MCF 10A (cell line): ENCODE measurements at places on chromosomes 5 and 9. TPM values are rescaled to one million over a fixed set of nuclear protein-coding genes. Genes with fewer than 3 reads are reported as not detected.

The ADAMTS13 gene
- 4.1 and 6.1 TPM in 2 replicates for total RNA-seq

- H3K4me1 ChIP-seq, result peaks cover 15% of the 10 kb centered on the region
- no peaks in the 10 kb centered on the region for H3K27me3 ChIP-seq
- peak overlapping the region; percentile 61 for H3K27ac ChIP-seq
- no peak for DNase-seq
- no peak overlapping the region for H3K4me3 ChIP-seq
- no peaks in the 10 kb centered on the region for H3K36me3 ChIP-seq
Measured at GRCh38 chr5:90983711-90984124, 399.4 kb downstream of the ARRDC3 start.

- no peak overlapping the region for H3K4me3 ChIP-seq
- H3K4me1 ChIP-seq, result peaks cover under 1% of the 10 kb centered on the region
- H3K36me3 ChIP-seq, result no peaks in the 10 kb centered on the region
- no peak for DNase-seq
- H3K27ac ChIP-seq, result no peak overlapping the region
Measured at GRCh38 chr9:14337615-14338014, 23.7 kb upstream of the NFIB start.

The BAAT gene
- 0.14 and 0.15 TPM in 2 replicates for total RNA-seq

GRCh38 chr9:125341566-125341965 lies 79.9 kb downstream of the GAPVD1 start:
- no peaks in the 10 kb centered on the region for H3K27me3 ChIP-seq
- H3K36me3 ChIP-seq, result peaks cover 71% of the 10 kb centered on the region
- H3K4me3 ChIP-seq, result no peak overlapping the region
- no peak overlapping the region for H3K27ac ChIP-seq

GRCh38 chr9:70093944-70094343 lies 50.3 kb downstream of the MAMDC2 start:
- H3K4me1 ChIP-seq, result peaks cover 5% of the 10 kb centered on the region
- no peak overlapping the region for H3K27ac ChIP-seq
- peak; percentile 17 for DNase-seq
- H3K27me3 ChIP-seq, result no peaks in the 10 kb centered on the region
- H3K4me3 ChIP-seq, result no peak overlapping the region

- peak overlapping the region; percentile 1 for H3K27ac ChIP-seq
- DNase-seq, result peak; percentile 65
- H3K4me3 ChIP-seq, result no peak overlapping the region
- no peaks in the 10 kb centered on the region for H3K36me3 ChIP-seq
Measured at GRCh38 chr5:73591698-73592501, 26.4 kb downstream of the UTP15 start.

The RNF208 gene
- 2.5 and 3.1 TPM in 2 replicates for total RNA-seq

The STPG3 gene
- not detected in 2 replicates for total RNA-seq

DNA sequence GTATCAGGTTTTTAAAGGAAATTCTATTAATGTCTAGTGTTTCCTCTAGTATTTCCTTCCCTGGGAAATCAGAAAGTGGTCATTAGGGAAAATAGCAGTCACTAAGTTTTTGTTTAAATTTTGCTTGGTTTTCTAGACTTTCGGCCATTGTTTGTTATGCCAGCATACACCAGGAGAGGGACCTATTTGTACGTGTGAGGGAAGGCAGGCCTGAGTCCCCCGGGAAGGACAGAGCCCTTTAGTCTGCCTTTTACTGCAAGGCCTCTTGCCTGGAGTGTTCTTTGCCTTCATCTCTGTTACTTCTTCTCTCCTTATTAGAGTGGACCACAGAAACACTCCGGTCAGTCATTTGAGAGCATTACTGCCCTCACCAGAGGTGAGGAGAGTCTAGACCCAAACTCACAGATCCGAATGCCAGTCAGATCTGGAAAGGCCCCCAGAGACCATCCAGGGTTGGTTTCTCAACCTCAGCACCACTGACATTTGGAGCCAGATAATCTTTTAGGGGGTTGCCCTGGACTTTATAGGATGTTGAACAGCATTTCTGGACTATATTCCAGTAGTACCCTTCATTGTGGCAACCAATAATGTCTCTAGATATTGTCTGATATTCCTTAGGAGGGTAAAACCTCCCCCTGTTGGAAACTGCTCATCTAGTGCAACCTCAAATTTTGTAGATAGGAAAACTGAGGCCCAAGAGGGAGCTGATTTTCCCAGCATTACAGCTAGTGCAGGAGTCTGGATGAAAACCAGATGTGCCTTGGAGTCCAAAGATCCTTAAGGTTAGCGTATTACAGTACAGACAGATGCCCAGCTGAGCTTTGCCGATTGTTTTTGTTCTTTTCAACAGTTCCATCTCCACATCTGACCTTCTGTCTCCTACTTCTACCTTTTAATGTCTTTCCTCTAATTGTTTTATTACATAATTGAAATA lies 93.0 kb upstream of the NIPAL4 start:
- peak; percentile 54 for DNase-seq
- H3K27me3 ChIP-seq, result no peaks in the 10 kb centered on the region
- H3K4me3 ChIP-seq, result no peak overlapping the region
- no peak overlapping the region for H3K27ac ChIP-seq
- H3K36me3 ChIP-seq, result no peaks in the 10 kb centered on the region
- H3K4me1 ChIP-seq, result no peaks in the 10 kb centered on the region

- no peak overlapping the region for H3K4me3 ChIP-seq
- H3K4me1 ChIP-seq, result no peaks in the 10 kb centered on the region
- no peaks in the 10 kb centered on the region for H3K36me3 ChIP-seq
- no peak for DNase-seq
- no peaks in the 10 kb centered on the region for H3K27me3 ChIP-seq
- no peak overlapping the region for H3K27ac ChIP-seq
Measured at GRCh38 chr5:130068101-130068500, 163.8 kb downstream of the CHSY3 start.

DNA sequence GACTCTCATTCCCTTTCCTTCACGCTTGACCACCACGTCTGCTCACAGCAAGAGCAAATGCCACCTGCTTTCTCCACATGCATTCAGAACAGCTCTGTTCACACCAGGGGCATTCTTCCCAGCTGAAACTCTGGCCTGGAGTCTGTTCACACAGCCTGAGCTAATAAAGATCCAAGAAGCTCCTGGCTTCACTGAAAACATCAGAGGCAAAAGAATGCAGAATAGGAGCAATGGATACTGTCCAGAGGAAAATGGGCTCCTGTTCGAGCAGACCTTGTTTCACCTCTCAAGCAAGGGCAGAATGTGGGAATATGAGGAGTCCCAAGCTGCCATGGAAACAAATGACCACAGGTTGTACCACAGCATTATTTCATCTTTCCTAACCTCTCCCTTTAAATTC lies 402.7 kb upstream of the TNC start:
- no peak for DNase-seq
- H3K4me3 ChIP-seq, result no peak overlapping the region
- H3K27ac ChIP-seq, result no peak overlapping the region
- H3K27me3 ChIP-seq, result no peaks in the 10 kb centered on the region
- H3K4me1 ChIP-seq, result no peaks in the 10 kb centered on the region

DNA sequence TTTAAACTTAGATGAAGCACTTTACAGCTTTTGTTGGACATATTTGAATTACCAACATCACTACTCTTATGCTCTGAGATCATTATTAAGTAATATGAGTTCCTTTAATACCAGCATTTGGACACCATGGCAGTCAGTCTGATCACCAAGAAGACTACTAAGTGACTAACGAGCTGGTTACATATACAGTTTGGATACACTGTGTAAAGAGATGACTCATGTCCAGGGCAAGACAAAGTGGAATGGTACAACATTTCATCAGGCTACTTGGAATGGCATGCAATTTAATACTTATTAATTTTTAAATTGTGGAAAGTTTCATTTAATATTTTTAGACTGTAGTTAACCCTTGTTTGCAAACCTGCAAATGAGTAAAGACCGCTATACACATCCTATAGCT lies 237.4 kb upstream of the PRDM9 start:
- no peak overlapping the region for H3K27ac ChIP-seq
- no peak overlapping the region for H3K4me3 ChIP-seq
- no peaks in the 10 kb centered on the region for H3K36me3 ChIP-seq

The BSPRY gene
- 0.17 and 0.21 TPM in 2 replicates for total RNA-seq

The SLC6A7 gene
- not detected in 2 replicates for total RNA-seq

GRCh38 chr9:87422999-87423398 lies 74.7 kb upstream of the DAPK1 start:
- H3K27ac ChIP-seq, result no peak overlapping the region
- no peak for DNase-seq
- H3K4me1 ChIP-seq, result no peaks in the 10 kb centered on the region
- H3K4me3 ChIP-seq, result no peak overlapping the region
- H3K27me3 ChIP-seq, result no peaks in the 10 kb centered on the region
- no peaks in the 10 kb centered on the region for H3K36me3 ChIP-seq

DNA sequence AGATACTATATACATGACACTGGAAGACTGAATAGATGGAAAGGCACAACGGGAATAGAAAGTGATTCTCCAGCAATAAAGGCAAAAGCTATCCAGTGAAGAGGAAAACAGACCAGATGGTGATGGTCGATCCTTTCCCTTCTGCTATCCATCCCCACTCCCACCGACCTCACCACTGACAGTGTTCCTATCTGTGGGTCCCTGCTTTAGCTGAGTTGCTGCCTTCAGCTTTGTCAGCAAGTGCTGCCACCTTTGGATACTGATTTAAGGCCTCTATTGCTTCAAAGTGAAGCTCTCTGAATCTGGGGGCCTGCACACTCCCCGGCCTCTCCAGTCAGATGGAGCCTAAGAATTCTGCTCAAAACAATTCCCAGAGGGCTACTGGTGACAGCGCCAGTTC lies 32.3 kb downstream of the EPB41L4A start:
- H3K36me3 ChIP-seq, result peaks cover 6% of the 10 kb centered on the region

- no peaks in the 10 kb centered on the region for H3K27me3 ChIP-seq
- no peak for DNase-seq
- H3K36me3 ChIP-seq, result no peaks in the 10 kb centered on the region
- no peaks in the 10 kb centered on the region for H3K4me1 ChIP-seq
- no peak overlapping the region for H3K27ac ChIP-seq
Measured at GRCh38 chr5:60604771-60605170, 95.2 kb downstream of the DEPDC1B start.

GRCh38 chr5:109029847-109030246 lies 282.1 kb downstream of the FER start:
- DNase-seq, result no peak
- H3K4me3 ChIP-seq, result no peak overlapping the region
- no peaks in the 10 kb centered on the region for H3K4me1 ChIP-seq
- H3K27ac ChIP-seq, result no peak overlapping the region

The MEF2C gene
- 0.05 and 0.07 TPM in 2 replicates for total RNA-seq

DNA sequence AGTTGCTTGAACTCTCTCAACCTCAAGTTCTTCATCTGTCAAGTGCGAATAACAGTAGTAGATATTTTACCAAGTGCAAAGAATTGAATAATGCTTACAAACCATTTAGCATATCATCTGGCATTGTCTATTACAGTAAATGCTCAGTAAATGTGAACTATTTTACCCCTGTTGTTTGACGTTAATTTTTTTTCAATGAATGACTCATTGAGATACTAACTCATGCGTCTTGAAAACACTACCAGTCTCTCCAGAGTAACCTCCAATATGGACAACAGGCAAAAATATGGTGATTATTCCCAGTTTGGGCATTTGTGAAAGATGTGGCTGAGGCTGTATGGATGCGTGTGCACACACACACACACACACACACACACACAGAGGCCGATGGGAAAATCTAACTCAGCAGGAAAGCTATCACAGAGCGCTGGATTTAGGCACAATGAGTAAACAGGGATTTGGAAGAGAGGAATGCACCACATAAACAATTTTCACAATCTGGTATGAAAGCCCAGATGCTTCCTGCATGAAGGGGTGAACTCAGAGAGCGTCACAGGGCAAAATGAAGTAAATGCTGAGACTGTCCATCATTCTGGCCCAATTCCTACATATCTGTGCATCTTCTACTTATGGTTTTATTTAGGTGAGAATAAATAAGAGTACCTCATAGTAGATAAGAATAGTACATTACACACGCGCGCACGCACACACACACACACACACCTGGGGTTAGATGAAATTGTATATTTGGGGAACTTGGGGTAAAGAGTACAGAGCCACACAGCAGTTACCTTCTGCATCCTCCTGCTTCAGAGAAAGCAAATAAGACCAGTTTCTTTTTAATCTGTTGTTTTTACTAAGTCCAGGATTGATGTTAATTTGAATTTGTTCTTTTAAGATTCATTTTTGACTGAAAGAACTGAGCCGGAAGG lies 128.7 kb downstream of the PALM2AKAP2 start:
- peaks cover 6% of the 10 kb centered on the region for H3K4me1 ChIP-seq
- H3K27ac ChIP-seq, result no peak overlapping the region
- no peaks in the 10 kb centered on the region for H3K36me3 ChIP-seq

The SPINK7 gene
- total RNA-seq, result not detected in 2 replicates

DNA sequence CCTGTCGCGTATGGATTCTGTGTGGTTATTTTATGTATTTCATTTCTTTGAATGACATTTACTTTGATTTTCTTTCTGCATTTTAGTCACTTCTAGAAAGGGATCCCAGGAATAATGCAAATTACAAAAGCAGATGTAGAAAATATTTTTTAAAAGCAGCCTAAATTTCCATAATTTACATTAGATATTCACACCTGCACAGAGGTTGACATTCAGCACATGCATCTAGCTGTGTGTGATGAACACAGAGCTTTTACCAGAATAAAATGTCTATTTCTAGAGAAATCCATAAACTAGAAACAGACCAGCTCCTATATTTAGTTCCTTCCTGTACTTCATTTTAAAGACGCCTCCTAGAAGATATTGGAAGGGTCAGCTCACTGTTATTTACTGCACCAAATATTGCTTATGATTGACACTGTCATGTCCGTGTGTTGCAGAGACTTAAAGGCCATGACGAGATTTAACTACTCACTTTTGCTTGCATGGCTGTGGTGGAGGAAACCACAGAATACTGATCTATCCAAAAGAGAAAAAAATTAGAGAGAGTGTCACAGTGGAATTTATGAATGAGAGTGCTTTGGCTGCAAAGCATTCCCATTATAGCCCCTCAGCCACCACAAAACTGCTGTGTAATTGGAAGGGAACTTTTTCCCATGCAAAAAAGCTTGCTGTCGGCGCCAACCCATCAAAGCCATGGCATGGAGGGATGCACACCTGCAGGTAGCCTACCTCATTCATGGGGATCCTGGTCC lies 58.1 kb downstream of the EBF1 start:
- H3K4me3 ChIP-seq, result no peak overlapping the region
- peaks cover 15% of the 10 kb centered on the region for H3K4me1 ChIP-seq
- no peak overlapping the region for H3K27ac ChIP-seq
- no peak for DNase-seq
- H3K36me3 ChIP-seq, result no peaks in the 10 kb centered on the region

The RPP25L gene
- total RNA-seq, result 41.6 and 42.8 TPM in 2 replicates

GRCh38 chr9:35660966-35661415 lies 2.9 kb downstream of the CCDC107 start:
- H3K4me1 ChIP-seq, result peaks cover 25% of the 10 kb centered on the region
- DNase-seq, result peak; percentile 51
